ENCODE measurements at places on chromosomes 16 and 17.

- no peak for DNase-seq
These were observed 32.7 kb downstream of the IFT140 start for GRCh38 chr16:1579214-1579613.

DNA sequence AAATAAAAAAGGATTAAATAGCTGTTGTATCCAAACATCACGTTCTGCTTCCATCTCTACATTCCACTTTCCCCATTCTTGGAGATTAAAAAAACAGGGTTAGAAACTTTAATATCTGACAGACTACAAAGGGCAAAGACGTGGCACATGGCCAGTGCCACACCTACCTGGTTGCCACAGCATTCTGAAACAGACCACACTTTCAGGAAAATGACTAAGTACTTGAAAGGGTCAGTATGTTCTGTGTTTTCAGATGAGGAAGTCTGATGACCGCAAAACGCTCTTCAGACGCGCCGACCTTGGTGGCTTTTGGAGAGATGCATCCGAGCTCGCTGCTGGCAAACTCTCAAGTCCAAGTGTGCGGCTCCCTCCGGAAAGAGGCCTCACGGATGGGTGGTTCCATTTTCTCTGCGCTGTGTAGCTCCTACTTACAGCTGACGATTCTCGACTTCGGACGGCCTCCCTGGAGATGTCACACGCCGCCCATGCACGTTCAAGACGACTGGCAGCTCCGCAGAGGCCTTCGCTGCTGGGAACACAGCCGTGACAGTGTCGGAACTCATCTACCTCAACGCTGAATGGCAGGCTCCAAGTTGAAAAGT lies 15.5 kb downstream of the MAP1LC3B start:
- DNase-seq = no peak

DNA sequence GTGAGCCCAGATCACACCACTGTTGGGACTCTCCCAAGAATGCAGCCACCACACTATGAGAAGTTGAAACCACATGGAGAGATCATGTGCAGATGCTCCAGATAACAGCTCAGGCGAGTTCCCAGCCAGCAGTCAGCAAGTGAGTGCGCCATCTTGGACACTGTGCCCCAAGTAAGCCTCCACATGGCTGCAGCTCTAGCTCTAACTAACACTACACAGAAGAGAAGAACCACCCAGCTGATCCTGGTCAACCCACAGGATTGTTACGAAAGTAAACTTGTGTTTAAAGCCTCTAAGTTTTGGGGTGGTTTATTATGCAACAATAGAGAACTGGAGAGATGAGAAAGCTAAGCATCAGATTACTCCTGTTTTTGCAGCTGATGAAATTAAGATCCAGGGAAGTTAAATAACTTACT lies 25.8 kb downstream of the SLC38A7 start:
- no peak for DNase-seq

GRCh38 chr17:48544349-48545021 lies 424 bp downstream of the HOXB2 start:
- no peak for DNase-seq

DNA sequence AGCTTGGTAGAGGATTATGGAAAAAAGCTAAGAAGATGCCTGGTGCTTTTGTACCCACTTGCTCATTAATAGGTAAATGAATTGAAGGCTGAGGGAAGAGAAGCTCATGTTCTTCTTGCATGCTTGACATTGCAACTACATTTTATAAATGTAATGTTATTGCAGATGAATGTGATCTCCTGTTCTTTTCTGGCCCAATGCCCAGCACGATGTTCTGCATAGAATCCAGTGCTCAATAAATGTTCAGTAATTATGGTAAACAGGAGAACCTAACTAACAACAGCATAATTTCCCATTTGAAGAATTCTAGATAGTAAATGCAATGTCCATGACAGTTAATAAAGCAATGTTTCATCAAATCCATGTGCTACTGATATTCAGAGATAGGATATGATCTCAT lies 638.2 kb upstream of the SOX9 start:
- DNase-seq = no peak

GRCh38 chr17:58289869-58290268 lies 9.1 kb upstream of the MPO start:
- DNase-seq = no peak

DNA sequence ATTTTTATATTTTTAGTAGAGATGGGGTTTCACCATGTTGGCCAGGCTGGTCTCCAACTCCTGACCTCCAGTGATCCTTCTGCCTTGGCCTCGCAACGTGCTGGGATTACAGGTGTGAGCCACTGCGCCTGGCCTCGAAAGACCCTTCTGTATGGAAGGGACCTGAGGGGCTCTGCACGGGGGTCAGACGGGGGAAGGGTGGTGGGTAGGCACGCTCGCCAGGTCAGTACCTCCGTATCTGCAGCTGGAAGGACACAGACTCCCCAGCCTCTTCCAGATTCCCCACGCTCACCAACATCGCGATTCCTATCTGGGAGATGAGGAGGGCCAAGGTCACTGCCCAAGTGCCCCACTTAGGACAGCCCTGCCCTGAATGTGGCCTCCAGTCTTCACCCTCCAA lies 12.7 kb downstream of the ITGA2B start:
- DNase-seq = no peak

DNA sequence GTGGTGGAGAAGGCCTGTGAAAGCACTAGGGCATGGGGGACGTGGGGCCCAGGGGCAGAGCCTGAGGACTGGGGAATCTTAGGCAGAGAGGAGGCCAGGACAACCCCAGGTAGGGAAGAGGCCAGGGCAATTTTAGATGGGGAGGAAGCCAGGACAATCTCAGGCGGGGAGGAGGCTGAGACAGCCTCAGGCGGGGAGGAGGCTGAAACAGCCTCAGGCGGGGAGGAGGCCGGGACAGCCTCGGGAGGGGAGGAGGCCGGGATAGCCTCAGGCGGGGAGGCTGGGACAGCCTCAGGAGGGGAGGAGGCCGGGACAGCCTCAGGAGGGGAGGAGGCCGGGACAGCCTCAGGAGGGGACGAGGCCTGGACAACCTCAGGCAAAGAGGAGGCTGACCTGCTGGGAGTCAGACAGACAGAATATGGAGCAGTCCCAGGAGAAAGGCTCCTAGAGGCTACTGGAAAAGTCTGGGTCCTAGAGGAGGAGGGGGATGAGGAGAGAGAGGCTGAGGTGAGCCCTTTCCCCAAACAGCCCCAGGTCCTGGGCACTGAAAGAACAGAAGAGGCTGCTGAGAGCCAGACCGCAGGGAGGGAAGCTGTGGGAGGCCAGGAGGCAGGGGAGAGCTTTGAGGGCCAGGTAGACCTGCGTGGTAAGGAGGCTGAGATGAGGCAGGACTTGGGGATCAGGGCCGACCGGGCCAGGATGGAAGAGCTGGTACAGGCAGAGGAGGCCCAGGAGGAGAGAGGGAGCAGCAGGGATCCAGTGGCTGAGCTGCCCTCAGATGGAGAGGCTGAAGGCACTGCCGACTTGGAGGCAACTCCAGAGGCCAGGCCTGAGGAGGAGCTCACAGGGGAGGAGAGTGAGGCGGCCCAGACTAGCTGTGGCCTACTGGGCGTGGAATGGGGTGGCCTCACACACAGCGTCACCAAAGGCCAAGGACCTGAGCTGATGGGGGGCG lies 1.6 kb downstream of the APOBR start:
- DNase-seq = no peak

DNA sequence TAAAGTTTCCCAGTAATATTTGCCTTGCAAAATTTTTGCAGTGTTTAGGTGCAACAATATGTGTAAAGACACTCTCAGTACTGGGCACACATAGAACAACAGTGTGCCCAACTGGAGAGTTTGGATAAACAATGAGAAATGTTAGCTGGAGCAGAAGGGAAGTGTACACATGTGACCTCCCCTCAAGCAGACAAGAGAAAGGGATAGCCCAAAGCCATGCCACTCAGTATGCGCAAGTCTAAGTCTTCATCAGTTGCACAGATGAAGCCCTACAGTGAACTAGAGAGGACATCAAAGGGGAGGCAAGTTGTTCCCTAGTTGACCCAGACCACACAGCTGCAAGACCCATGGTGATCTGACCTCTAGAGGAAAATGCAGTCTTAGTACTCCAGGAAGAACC lies 97.9 kb upstream of the CDH11 start:
- no peak for DNase-seq

- no peak for DNase-seq
These were observed 5.2 kb upstream of the PKMYT1 start for GRCh38 chr16:2985462-2985861.

All from AG04449 (cell line).